ENCODE measurements at places on chromosomes 5 and 9. TPM values are rescaled to one million over a fixed set of nuclear protein-coding genes. Genes with fewer than 3 reads are reported as not detected.
A peak's percentile ranks its signal among the peaks of the same experiment; 100 is the strongest.

GRCh38 chr5:143679777-143680176 is 132.2 kb upstream of the HMHB1 start:
- no peaks in the 10 kb centered on the region for H3K36me3 ChIP-seq
- H3K27ac ChIP-seq, result no peak overlapping the region
- no peaks in the 10 kb centered on the region for H3K27me3 ChIP-seq
- H3K4me3 ChIP-seq, result no peak overlapping the region

- no peaks in the 10 kb centered on the region for H3K36me3 ChIP-seq
- H3K4me3 ChIP-seq, result no peak overlapping the region
- no peaks in the 10 kb centered on the region for H3K4me1 ChIP-seq
- no peak overlapping the region for H3K27ac ChIP-seq
Measured at GRCh38 chr5:14718778-14719177, 54.3 kb downstream of the OTULIN start.

- H3K27me3 ChIP-seq, result no peaks in the 10 kb centered on the region
- H3K36me3 ChIP-seq, result no peaks in the 10 kb centered on the region
- DNase-seq, result no peak
- H3K4me3 ChIP-seq, result no peak overlapping the region
- peak overlapping the region; percentile 99 for H3K27ac ChIP-seq
Measured at GRCh38 chr9:95055334-95055850, 262.1 kb downstream of the FANCC start.

GRCh38 chr5:98768960-98769209 is 4.6 kb upstream of the RGMB start:
- no peaks in the 10 kb centered on the region for H3K27me3 ChIP-seq
- H3K27ac ChIP-seq, result no peak overlapping the region

DNA sequence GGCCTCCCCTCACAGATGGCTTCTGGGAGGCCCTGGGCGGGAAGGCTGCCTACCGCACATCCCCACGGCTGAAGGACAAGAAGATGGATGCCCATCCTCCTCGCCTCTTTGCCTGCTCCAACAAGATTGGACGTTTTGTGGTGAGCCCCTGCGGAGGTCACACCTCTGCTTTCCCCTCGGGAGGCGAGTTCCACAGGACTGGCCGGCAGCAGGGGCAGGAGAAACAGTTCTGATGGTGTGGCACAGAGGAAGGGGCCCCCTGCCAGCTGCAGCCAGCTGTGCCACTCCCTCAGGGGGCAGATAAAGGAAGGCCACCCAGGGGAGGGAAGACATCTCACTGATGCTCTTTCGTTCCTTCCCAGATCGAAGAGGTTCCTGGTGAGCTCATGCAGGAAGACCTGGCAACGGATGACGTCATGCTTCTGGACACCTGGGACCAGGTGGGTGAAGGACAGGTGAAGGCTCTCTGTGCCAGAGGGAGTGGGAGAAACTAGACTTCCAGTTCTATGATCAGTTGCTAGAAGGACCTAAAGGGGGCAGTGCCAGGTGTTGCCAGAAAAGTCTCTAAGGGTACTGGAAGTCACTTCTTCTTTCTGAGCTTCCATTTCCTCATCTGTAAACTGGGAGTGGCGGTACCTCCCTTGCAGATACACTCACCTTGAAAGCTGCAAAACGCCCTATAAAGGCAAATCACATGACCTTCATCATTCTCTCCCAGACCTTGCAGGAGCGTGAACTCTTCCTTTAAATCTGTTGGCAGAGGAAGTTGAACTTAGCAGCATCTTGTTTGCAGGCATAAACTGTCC is 41.0 kb downstream of the STOM start:
- H3K4me1 ChIP-seq, result no peaks in the 10 kb centered on the region
- no peak overlapping the region for H3K27ac ChIP-seq
- no peak overlapping the region for H3K4me3 ChIP-seq
- no peaks in the 10 kb centered on the region for H3K27me3 ChIP-seq
- DNase-seq, result no peak
- peaks cover 36% of the 10 kb centered on the region for H3K36me3 ChIP-seq

- DNase-seq, result no peak
- H3K4me1 ChIP-seq, result no peaks in the 10 kb centered on the region
- H3K27me3 ChIP-seq, result no peaks in the 10 kb centered on the region
- no peak overlapping the region for H3K27ac ChIP-seq
- H3K36me3 ChIP-seq, result no peaks in the 10 kb centered on the region
- H3K4me3 ChIP-seq, result no peak overlapping the region
Measured at GRCh38 chr5:72845889-72846288, 29.4 kb downstream of the TNPO1 start.

DNA sequence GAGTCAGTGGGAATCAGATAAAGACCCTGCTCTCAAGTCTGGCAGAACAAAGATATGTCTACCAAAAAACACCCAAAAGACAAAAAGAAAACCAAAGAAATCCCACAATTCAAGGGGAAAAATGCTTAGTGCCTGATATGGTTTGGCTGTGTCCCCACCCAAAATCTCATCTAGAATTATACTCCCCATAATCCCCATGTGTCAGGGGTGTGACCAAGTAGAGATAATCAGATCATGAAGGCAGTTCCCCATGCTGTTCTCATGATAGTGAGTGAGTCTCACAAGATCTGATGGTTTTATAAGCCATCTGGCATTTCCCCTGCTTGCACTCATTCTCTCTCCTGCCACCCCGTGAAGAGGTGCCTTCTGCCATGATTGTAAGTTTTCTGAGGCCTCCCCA is 13.4 kb downstream of the FBXO10 start:
- no peak overlapping the region for H3K4me3 ChIP-seq
- H3K27ac ChIP-seq, result no peak overlapping the region
- no peaks in the 10 kb centered on the region for H3K27me3 ChIP-seq
- DNase-seq, result no peak
- H3K4me1 ChIP-seq, result no peaks in the 10 kb centered on the region

GRCh38 chr9:129109537-129109903 is 1.1 kb downstream of the CRAT start:
- no peak for DNase-seq
- H3K4me3 ChIP-seq, result no peak overlapping the region
- no peaks in the 10 kb centered on the region for H3K36me3 ChIP-seq
- no peak overlapping the region for H3K27ac ChIP-seq
- H3K4me1 ChIP-seq, result no peaks in the 10 kb centered on the region

GRCh38 chr5:65970481-65971367 is 44.3 kb downstream of the ERBIN start:
- no peaks in the 10 kb centered on the region for H3K36me3 ChIP-seq
- no peak overlapping the region for H3K4me3 ChIP-seq
- no peak overlapping the region for H3K27ac ChIP-seq
- H3K27me3 ChIP-seq, result no peaks in the 10 kb centered on the region
- H3K4me1 ChIP-seq, result no peaks in the 10 kb centered on the region

RMRP gene
- 14,949 TPM for total RNA-seq
